ENCODE measurements at places on chromosomes 4 and X.
A peak's percentile ranks its signal among the peaks of the same experiment; 100 is the strongest.

GRCh38 chr4:121277194-121278105 lies 103.4 kb downstream of the QRFPR start:
- DNase-seq: no peak

- no peak for DNase-seq
Observed at GRCh38 chr4:87054900-87055299, 120.1 kb downstream of the AFF1 start.

- no peak for DNase-seq
Observed at GRCh38 chrX:131271274-131271673, 17.8 kb downstream of the IGSF1 start.

- no peak for DNase-seq
Observed at GRCh38 chr4:81465406-81466340, 6.0 kb downstream of the RASGEF1B start.

DNA sequence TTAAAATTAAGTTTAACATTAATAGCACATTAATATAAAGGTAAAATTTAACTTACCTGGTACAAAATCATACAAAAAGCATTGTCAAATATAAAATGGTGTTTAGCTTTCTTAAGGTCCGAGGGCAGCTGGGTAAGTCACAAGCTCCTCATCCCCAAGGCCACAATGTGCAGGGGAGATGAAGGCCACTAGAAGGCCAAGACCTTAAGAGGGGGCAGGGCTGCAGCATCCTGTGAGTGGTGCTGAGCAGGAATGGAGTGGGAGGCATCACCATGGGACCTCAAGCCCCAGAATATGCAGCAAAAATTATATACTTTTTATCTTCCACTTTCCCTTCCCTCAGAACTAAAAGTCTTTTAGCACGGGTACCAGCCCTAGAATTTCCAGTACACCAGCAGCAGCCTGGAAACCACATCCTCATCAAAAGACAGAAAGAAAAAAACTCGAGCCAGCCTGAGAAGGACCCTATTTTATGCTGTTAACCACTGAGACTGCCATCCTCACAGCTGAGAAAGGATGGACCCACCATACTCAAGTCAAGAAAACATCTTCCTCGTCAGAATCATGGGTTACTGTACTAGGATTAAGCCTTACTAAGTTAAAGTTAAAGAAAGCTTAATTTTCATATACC lies 13.0 kb upstream of the RHOXF2 start:
- DNase-seq: no peak

DNA sequence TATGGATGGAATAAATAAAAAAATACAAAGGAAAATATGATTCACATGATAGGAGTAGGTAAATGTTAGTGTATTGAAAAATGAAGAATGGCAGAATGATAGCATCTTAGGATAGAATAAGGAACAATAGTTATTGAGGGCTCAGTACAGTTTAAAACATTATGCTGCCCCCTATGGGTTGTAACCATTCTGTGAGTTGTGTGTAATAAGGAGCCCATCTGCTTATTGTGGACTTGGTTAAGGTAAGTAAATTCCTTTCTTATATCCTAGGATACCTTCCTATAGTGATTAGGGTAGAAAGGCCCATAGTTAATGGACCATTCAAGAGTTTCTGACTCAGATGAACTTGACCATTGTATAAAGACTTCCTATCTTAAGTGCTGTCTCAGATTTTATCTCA lies 195.8 kb downstream of the PDHA2 start:
- DNase-seq: peak; percentile 22
